ENCODE measurements at places on chromosomes 7 and 10.

- DNase-seq, result no peak
These were observed 86.3 kb downstream of the RAB11FIP2 start for GRCh38 chr10:117960345-117960935.

GRCh38 chr10:110263164-110263563 lies 41.6 kb downstream of the SMNDC1 start:
- no peak for DNase-seq

GRCh38 chr7:117296066-117296465 lies 26.8 kb downstream of the WNT2 start:
- DNase-seq, result no peak

DNA sequence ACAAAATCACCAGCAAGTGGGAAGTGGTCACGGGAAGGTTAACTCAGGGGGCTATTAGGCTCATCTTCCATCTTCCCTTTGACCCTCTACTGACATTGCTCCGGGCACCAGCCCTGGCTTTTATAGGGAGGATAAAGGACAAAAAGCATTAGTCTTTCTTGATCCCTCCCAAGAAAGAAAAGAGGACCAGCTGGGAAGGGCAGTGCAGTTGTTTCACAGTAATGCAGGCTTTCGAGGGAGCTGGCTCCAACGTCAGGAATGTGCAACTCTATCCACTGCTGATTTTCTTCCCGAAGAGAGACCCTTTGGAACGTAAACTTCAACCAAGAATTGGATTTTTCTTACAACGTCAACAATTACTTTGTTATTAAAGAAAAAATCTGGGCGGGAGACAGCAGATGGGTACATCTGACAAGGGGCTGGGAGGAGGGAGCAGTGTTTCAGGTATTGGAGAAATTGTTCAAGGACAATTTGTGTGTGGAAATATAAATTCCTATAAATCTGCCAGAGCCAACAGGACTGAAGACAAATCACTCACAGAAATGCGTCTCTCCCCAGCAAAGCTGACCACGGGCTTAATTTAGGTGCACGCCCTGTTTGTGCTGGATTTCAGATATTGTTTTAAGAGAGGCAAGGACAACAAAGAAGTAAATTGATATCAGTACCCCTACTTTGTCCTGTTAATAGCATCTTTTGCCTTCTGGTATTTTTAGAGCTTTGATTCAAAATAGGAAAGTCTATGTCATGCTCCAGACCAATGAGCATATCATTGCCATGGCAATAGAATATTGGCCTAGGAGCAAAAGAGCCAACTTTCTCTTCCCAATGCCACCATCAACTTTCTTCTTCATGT lies 23.4 kb upstream of the ARID5B start:
- no peak for DNase-seq

GRCh38 chr10:31584098-31584631 lies 265.1 kb downstream of the ZEB1 start:
- no peak for DNase-seq

GRCh38 chr7:81715984-81716588 lies 53.8 kb downstream of the HGF start:
- DNase-seq, result no peak

GRCh38 chr10:112507046-112507445 lies 60.0 kb downstream of the VTI1A start:
- DNase-seq, result no peak

DNA sequence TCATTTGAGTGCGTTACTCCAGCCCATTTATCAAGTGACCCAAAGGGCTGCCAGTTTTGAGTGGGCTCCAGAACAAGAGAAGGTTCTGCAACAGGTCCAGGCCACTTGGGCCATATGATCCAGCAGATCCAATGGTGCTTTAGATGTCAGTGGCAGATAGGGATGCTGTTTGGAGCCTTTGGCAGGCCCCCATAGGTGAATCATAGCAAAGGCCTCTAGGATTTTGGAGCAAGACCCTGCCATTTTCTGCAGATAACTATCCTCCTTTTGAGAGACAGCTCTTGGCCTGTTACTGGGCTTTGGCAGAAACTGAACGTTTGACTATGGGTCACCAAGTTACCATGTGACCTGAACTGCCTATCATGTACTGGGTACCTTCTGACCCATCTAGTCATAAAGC lies 358.8 kb upstream of the SEMA3C start:
- no peak for DNase-seq

- DNase-seq, result no peak
These were observed 137.4 kb downstream of the C7orf25 start for GRCh38 chr7:42774436-42774835.

- DNase-seq, result no peak
These were observed 102.1 kb downstream of the EBF3 start for GRCh38 chr10:129861776-129862531.

- no peak for DNase-seq
These were observed 44.4 kb upstream of the SHH start for GRCh38 chr7:155856656-155857055.

- DNase-seq, result no peak
These were observed 52.1 kb downstream of the SRI start for GRCh38 chr7:88167721-88168120.

DNA sequence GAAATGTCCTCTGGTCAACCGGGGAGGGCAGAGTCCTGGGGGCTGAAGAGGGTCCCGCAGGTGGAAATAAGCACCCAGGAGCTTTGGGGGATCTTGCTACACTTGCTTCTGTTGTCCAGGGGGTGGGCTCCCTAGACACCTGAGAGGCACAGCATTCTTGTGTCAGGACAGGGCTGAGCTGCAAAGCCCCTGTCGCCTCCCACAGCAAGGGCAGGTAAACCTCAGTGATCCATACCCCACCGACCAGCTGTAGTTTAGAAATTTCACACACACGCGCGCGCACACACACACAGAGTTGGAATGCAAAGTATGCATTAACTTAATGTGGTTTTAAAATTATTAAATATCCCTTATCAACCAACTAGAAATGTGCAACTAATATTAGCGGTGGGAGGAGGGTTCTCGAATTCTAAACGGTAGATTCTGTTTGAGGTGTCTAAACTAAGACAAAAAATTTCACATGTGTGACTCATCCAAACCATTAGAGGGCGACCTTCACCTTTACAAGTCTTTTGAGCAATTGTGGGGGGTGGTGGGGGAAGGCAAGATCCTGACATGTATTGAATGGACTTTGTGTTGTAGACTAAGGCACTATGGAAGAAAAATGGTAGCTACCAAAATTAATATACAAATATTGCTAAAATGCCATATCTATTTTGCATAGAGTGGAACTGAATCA lies 34.3 kb upstream of the PTF1A start:
- DNase-seq, result peak; percentile 38

DNA sequence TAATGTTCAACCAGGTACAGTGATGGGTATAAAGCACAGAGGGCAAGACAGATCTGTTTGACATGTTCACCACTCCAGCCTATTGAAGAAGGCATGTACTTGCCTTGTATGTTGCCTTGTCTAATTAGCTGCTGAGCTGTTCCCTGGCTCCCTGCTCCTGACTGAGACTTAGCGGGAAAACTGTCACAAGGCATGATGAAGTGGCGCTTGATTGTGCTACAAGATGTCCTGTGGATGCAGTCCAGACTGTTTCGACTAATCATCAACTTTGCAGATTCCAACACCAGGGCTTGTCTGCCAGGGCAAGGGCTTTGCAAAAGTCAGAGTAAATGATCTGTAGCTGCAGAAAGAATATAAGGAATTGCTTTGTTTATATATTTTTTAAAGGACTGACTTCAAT lies 136.2 kb upstream of the NRBF2 start:
- no peak for DNase-seq

GRCh38 chr10:80421707-80422536 lies 13.6 kb downstream of the PRXL2A start:
- no peak for DNase-seq

DNA sequence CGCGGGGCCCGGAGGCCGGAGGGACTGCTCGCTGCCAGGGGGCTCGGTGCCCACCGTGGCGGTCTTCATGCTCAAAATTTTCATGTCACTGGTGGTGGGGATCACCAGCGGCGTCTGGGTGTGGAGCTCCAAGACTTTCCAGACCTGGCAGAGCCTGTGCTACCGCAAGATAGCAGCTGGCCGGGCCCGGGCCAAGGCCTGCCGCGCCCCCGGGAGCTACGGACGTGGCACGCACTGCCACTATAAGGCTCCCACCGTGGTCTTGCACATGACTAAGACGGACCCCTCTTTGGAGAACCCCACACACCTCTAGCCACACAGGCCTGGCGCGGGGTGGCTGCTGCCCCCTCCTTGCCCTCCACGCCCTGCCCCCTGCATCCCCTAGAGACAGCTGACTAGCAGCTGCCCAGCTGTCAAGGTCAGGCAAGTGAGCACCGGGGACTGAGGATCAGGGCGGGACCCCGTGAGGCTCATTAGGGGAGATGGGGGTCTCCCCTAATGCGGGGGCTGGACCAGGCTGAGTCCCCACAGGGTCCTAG lies 2.0 kb downstream of the FZD9 start:
- DNase-seq, result no peak

DNA sequence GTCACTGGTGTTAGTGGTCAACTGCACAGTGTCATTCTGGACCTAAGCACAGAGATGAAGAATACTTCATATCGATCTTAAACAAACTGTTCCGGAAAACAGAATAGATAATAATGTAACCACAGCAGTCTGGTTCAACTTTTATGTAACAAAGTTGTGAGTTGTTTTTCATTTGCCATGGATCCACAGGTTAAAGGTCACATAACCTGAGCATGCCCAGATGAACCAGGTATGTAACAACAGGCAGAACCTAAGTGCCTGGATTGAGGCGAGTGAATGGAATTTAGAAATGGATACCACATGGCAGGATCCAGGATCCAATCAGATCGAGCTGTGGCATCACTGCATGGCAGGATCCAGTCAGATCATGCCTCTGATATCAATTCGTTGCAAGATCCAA lies 87.1 kb downstream of the CLEC2L start:
- no peak for DNase-seq

Data from natural killer cell (primary cell).